ENCODE measurements at places on chromosomes 1 and 21.

GRCh38 chr1:174954073-174954460 lies 45.7 kb upstream of the CACYBP start:
- DNase-seq = no peak

- DNase-seq = no peak
These were observed 385.0 kb upstream of the NFIA start for GRCh38 chr1:60697204-60697994.

DNA sequence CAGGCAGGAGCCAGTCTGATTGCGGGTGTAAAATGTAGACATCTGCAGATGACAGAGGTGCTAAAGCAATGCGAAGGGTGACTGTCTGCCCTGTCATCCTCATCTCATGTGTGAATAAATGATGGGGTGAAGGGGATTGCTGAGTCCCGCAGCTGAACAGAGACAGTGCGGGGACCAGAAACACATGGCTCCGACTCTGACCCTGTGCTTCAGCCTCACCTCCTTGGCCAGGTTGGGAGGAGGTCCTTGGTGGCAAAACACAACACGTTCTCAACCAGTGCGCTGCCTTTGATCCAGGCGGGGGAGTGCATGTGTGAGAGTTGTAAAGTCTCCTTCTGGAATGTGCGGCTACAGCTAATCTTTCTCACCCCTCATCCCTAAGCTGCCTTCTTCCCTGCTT lies 32.0 kb upstream of the TTC22 start:
- DNase-seq = no peak

DNA sequence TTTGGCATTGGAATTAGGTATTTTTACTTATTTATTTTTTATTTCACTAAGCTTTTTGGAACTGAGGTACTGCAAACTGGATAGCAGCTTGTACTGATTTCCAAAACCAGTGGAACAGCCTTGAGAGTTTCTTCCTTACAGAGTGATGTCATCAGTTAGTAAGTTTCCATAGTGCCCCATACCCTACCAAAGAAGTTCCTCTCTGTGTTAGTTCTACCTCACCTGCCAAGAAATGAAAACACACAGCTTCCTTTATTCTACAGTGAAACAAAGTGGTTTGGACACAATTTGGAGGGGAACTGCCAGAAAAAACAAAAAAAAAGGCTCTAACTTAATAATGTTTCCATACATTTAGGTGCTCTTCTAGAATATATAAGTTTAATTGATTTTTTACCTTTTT lies 430.9 kb upstream of the ADGRL2 start:
- DNase-seq = no peak

DNA sequence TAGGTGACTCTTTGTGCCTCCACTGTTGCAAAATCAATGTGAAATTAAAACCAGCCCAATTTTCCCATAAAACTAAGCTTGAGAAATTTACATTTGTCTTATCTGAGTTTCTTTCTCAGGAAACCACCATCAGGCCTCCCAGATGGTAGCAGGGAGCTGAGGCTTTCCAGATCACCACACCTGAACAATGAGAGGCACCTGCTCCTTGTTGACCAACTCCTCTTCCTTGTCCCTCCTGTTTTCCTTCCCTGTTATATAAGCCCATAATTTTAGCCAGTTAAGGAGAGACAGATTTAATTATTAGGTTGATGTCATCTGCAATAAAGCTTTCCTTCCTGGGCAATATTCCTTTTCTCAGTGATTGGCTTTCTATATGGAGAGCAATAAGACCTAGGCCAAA lies 32.0 kb upstream of the C1orf185 start:
- peak; percentile 25 for DNase-seq

DNA sequence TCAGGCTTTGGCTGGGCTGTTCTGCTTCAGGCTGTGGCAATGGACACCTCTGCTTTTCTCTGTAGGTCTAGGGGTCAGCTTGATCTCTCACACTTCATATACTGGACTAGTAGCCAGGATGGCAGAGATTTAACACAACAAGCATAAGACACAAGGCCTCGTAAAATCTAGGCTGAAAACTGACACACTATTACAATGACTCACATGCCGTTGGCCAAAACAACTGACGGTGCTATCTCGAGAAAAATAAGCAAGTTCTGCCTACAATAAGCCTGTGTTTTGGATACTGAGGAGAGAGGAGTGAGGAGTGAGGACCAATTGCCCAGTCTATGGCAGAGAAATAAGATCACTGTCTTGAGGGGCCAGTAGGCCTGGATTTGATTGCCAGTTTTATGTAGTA lies 840.7 kb upstream of the ADAMTS5 start:
- no peak for DNase-seq

DNA sequence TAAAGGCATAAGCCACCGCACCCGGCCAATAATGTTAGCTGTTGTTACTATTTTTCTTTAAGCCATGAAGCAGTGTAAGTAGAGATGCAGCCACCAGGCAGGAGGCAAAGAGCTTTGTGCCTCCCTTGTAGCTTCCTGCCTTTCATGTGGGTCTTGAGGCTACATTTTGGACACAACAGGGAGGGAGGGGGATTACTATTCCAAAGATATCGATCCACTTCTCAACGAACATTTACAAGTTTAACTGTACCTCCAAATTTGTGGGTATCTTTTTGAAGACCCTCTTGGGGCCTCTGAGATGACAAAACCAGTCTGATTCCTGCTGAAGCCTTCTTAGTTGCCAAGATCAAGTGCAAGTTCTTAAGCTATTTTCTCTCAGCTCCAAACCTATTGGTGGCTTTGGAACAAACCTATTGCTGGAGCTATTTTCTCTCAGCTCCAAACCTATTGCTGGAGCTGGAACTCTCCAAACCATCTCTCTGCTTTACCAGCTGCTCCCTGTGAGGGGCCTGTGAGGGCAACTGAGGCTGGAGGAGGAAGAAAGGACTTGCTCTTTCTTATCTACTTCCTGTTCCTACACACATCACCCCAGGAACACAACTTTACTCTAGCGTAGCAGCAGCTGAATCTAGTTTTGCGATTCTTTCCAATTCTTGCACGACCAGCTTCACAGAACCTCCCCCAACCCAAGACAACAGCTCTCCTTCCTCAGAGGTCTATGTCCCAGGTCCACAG lies 16.1 kb upstream of the RCAN3 start:
- DNase-seq = no peak

GRCh38 chr1:121418369-121419049 lies 233.7 kb downstream of the SRGAP2C start:
- DNase-seq = no peak

GRCh38 chr1:206560007-206560716 lies 52.1 kb downstream of the EIF2D start:
- no peak for DNase-seq

- DNase-seq = no peak
These were observed 8.9 kb downstream of the PLA2G2F start for GRCh38 chr1:20147846-20148570.

DNA sequence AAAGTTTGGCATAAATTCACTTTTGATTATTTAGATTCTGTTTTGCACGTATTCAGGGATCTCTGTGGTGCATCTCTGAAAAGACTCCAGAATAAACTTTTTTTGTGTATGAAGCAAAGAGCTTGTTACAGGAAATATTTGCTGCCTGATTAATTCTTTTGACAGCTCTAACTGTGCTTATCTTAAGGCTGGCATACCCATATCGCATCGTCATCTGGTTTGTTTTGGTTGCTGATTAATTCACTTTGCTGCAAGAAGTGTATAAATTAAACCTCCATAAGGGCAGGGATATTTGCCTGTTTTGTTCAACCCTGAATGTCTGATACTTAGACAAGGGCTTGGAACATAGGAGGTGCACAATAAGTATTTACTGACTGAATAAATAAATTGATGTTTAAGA lies 17.5 kb upstream of the DUSP10 start:
- no peak for DNase-seq

DNA sequence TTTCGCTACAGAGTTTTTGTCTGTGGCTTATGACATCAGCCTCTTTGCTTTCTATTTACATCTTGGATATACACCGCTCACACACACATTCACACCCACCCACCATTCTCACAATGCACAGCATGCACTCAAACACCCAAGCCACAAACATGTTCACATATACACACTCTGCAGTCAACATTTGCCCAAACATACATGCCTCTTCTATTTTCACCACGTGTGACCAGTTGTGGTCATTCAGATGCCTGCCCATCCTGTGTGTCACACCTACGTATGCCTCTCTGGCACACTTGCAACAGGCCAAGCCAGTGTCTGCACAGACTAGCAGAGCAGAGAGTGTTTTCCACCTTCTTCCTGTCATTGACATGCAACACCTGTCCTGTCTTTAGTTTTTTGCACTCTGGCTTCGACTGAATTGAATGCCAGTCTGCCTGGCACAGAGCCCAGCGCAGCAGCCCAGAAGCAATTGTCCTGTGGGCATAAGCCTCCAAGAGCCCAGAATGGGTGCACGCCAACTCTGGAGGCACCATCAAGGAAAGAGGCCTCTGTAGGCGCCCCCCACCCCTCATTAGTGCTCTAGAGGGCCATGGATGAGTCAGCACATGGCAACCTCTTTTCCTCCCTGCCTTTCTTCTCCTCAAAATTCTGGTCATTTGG lies 37.7 kb upstream of the LRRN2 start:
- no peak for DNase-seq

DNA sequence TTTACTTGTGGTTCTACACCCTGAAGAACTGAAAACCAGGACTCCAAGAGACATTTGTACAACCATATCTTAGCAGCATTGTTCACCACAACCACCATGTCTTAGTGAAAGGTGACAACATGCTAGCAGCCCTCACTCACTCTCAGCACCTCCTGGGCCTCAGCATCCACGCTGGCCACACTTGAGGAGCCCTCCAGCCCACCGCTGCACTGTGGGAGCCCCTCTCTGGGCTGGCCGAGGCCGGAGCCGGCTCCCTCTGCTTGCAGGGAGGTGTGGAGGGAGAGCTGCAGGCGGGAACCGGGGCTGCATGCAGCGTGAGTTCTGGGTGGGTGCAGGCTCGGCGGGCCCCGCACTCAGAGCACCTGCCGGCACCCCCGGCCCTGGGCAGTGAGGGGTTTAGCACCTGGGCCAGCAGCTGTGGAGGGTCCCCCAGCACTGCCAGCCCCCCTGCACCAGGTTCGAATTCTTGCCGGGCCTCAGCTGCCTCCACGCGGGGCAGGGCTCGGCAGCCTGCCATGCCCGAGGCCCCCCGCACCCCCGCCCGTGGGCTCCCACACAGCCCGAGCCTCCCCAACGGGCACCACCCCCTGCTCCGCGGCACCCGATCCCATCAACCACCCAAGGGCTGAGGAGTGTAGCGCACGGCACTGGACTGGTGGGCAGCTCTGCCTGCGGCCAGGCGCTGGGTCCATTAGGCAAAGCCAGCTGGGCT lies 9.2 kb downstream of the C1orf159 start:
- DNase-seq = no peak

DNA sequence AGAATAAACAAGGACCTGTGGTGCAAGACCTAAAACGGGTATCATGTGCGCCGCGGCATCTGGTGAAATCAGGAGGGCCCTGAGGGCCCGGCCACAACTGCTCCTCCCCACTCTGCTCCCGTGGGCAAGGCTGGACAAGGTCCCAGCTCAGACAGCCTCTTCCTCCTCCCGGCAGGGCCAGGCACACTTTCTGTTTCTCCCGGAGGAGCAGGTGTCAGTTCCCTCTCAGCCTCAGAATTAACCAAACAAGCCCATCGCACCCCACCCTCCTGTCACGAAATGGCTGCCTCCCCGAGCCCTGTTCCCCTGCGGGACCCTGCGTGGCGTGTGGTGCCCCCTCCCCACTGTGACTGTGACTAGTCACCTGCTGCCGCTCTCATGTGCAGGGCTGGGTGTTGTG lies 15.2 kb downstream of the PTTG1IP start:
- DNase-seq = no peak

DNA sequence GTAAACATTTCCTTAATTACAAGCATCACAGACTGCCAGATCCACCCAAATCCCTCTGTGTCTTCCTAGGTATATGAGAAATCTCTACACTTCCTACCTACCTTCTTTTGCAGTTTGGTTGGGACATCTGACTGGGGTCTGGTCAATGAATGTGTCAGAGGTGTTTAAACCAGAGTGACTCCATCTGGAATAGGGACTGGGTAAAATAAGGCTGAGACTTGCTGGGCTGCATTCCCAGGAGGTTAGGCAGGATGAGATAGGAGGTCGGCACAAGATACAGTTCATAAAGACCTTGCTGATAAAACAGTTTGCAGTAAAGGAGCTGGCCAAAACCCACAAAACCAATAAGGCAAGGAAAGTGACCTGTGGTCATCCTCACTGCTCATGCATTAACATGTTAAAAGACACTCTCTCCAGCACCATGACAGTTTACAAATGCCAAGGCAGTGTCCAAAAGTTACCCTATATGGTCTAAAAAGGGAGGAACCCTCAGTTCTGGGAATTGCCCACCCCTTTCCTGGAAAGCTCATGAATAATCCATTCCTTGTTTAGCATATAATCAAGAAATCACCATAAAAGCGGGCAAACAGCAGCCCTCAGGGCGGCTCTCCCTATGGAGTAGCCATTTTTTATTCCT lies 87.4 kb upstream of the BACE2 start:
- DNase-seq = no peak

DNA sequence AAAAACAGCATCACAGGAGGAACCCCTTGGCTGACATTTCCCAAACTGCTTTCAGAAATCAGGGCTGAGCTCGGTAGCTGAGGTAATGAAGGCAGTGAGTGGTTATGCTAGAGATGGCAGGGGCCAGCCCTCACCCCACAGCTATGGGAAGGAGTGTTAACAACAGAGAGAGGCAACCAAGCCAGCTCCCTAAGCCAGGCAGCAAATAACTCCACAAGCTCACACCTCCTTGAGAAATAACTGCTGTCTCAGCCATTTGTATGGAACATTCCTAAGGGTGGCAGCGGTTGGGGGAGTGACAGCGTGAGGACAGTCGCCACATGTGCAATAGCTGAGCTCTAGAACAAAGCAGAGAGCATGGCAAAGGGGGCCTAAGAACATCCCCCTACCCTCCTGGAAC lies 42.6 kb downstream of the LMX1A start:
- no peak for DNase-seq

- DNase-seq = no peak
These were observed 10.8 kb downstream of the MYOM3 start for GRCh38 chr1:24100945-24101737.

GRCh38 chr1:25909040-25909439 lies 2.8 kb upstream of the STMN1 start:
- no peak for DNase-seq

- DNase-seq = no peak
These were observed 35.0 kb downstream of the PARP1 start for GRCh38 chr1:226372885-226373284.

DNA sequence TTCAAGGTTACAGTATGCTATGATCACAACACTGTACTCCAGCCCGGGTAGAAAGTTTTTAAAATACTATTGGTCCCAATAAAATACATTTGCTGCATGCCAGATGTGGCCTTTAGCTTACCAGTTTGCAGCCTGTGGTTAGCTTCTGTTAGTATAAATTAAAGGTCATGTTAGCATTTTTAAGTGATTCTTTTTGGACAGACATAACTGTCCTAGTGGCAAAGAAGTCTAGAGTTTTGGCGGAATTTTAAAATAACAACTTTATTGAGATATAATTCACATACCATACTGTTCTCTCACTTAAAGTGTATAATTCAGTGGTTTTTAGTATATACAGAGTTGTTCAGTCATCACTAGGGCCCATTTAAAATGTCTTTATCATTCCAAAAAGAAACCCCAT lies 24.3 kb upstream of the TMEM39B start:
- no peak for DNase-seq

Measured in kidney epithelial cell (primary cell).